ENCODE measurements at places on chromosomes 3 and 15.
A peak's percentile ranks its signal among the peaks of the same experiment; 100 is the strongest.

DNA sequence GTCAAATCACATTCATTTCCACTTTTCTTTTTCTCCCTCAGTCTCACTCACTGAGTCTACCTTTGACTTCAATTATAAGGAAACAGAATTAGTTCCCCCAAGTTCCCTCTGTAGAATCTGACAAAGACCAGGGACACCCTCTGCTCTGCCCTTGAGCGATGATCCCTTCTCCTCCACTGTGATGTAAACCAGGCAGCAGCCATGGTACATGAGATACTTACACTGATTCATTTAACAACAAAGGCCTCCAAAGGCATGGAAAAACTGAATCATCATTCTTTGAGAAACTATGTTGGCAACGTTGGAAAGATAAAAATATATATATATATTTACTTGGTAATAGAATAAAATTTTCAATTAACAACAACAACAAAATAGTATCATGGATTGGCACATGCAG, 84.1 kb downstream of the P3H2 start:
- DNase-seq, result peak; percentile 78

DNA sequence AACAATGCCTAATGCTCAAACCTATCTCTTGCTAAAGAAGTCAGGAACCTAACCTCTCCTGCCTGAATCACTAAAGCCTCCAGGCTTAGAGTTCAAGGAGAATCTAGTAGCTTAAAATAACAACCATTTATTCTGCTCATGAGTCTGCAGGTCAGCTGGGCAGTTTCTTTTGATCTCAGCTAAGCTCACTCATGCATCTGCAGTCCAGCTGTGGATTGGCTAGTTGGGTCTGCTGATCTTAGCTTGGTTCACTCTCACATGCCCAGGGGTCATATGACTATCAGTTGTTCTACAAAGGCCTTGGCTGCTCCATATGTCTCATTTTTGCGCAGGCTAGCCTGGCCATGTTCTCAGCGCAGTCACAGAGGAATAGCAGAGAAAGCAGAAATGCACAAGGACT, 109.2 kb upstream of the STT3B start:
- peak; percentile 53 for DNase-seq

- DNase-seq, result peak; percentile 21
Measured at GRCh38 chr15:81275711-81276392, 48.1 kb downstream of the STARD5 start.

DNA sequence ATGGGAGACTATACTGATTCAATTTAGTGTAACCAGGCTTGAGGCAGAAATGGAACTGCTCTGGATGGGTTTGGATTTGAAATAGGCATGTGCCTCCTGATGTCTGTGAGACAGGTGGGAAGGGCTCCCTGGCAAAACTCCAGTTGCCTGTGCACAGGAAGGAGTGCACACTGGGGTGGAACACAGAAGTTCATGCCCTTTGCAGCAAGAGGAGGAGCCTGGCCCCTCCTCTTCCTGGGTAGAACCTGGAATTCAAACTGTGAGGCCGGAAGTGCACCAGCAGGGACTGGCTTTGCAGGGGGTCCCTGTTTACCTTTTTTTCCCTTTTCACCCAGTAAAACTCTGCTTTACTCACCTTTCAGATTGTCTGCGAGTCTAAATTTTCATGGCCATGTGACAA, 99.9 kb downstream of the GMPS start:
- DNase-seq, result no peak

DNA sequence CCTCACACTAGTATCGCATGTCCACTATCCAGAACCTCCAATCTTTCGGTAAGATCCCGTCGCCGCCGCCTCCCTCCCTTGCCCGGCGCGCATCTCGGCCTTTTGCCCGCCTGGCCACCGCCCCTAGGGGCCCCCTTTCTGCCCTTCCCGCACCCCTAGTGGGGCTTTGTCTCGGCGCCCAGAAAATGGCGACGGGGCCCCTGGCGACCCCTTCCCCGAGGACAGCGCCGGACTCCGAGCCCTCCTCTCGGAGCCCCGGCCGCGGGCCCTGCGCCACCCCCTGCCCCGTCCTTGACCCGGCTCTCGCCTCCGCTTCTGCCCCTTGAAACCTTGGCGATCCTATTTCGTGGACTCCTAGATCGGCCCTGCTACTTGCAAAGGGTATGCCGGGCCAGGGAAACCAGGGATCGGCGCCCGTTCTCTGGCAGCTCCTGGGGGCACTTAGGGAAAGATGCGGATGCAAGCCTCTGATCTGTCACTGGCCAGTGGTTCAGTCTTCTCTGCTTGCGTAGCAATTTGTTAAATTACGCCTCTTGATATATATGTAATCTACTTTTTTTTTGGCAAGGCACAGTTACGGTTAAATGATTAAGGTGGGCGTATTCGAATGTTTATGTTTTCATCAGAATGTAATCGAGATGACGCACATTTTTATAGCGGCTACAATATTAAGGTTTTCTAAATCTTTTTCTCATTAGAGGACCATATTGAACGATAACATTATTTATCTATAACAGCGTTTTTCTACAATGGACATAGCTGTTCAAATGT, 603 bp downstream of the EIF1B start:
- DNase-seq, result peak; percentile 69

DNA sequence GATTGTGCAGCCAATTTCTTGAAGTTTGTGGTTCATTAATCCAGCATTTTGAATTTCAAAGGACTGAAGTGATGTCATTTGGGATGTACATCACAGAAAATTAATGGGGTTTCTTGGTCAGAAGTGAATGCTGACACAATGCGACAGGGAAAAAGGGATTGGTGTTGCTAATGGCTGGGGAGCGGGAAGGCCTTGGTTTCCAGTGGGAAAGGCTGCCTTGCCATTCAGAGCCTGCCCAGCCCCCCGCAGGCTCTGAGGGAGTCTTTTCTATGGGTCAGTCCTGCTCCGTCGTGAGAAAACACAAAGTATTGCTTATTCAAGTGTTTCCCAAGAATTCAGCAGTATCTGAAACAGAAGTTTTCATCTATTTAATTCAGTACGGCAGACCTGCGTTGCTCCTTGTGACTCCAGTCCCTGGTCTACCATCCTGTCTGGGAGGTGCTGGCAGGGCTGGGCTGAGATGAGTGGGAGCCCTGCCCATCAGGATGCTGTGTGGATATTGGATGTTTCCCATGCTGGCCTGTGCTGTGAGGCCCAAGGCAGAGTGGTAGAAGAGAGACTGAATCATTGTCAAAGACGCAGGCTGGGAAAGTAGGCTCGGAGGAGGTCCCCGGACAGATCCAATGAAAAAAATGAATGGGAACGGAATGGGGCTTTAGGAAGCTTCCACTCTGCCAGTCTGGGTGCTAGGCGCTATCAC, 111.2 kb upstream of the KLHL25 start:
- no peak for DNase-seq

Measured in GM23248 (cell line).